ENCODE measurements at places on chromosomes 7 and 10.

DNA sequence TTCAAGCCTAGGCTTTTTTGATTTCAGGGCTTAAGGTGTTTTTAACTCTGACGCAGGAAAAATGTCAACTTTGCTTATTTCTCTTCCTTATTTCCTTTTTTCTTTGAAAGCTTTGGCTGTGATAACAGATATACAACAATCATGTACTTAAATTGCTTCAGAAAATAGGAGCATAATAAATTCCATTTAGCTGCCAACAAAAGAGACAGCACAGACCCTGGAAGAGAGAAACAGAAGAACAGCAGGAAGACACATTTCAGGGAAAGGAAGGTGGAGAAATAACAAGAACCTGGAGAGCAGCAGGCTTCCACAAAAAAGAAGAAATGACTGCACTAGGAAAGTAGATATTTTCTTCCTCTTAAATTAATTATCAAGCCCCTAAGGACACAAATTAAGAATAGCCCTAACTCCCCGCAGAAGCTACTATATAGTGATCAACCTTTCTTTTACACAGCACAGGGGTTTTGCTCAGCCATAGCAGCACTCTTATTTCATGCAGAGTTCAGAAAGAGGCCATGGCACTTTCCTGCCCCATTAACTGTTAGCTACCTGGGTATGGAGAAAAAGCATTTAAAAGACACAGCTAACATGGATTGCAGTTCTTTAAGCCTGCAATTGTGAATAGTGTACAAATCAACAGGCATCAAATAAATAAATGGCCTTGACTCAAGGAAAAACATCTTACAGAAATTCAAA is 61.5 kb downstream of the IQUB start:
- DNase-seq: no peak

GRCh38 chr7:47119261-47119865 is 462.5 kb downstream of the TNS3 start:
- DNase-seq: no peak

DNA sequence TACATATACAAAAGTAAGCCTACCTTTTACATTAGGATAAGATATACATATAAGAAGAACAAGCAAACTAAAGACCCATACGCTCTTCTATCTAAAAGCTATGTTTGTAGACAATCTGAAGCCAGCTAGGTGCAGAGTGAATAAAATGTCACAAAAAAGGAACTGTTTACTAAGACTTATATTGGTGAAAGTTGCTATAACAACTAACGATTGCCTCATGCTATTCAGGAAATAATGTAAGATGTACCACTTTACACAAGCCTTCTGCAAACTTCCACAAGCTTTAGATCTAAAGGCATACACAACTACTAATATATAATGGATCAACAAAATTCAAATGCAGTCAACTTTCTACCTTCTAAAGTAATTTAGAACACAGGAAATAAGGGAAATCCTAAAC is 175.1 kb downstream of the SRPK2 start:
- no peak for DNase-seq

GRCh38 chr10:24382979-24383663 is 174.2 kb downstream of the KIAA1217 start:
- no peak for DNase-seq

- DNase-seq: no peak
Observed at GRCh38 chr7:3270362-3270761, 30.7 kb upstream of the SDK1 start.

- no peak for DNase-seq
Observed at GRCh38 chr10:110498982-110499795, 1.5 kb downstream of the DUSP5 start.

DNA sequence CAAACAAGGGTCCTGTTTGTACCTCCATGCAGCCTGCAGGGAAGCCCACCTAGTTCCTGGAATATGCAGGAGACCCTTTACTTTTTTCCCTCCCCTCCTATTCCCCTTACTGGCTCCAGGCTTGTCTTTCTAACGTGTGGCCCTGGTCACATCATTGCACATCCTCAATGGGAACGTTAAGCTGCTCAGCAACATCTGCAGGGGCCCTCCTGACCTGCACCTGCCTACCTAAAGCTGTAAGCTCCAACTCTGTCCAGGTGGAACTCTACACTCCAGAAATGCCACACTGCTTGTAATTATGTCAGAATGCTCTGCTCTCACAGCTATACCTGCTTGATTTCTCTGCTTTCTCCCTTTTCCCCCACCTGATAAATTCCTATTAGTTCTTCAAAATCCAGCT is 72.1 kb downstream of the ARMC3 start:
- DNase-seq: no peak

DNA sequence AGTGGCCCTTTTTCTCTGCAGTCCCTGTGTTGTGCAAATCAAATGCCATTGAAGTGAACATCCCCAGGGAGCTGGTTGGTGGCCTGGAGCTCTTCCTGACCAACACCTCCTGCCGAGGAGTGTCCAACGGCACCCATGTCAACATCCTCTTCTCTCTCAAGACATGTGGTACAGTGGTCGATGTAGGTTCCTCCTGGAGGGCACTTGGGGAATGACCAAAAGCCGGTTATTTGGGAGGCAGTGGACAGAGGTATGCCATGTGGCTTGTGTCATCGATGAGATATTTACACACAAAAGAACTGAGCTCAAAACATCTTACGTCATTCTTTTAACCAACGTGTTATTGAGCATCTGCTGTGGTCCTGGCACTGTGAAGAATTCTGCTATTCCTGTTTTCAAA is 19.7 kb downstream of the OIT3 start:
- no peak for DNase-seq

DNA sequence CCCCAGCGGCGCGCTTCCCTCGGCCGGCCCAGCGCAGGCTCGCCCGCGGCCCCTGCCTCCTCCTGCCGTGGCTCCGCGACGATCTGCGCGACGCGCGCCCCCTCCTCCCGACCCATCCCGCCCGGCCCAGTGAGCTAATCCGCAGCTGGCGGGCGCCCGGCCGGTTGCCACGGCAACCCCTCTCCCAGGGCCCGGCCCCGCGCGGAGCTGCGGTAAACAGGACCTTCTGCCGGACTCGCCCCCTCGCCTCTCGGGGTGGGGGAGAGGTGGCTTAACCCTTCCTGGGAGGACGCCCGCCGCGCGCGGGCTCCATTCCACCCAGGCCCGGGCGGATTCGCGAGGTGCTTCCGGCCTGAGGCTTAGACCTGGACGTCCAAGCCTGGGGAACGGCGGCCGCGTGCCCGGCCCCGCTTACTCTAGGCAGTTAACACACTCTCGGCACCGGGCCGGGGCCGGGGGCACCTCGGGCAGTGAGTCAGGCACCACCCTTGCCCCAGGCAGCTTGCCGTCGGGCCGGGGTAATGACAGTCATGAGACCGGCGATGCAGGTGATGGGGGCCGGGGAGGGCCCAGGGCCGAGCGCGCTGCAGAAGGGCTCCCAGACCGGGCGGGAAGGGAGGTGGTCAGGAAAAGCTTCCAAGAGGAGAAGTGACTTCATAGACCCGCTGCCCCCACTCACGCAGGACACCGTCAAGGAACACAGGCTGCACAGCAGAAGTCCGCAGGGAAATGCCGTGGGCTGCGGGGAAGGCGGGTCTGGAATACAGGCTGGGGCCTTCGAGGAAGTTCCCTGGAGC is at the start of gene DENND2A:
Gene DENND2A (minus strand): TSS at position 87 of the 797 bp plus-strand sequence. CDS start 38,416 bp downstream, outside the sequence.
- DNase-seq: peak; percentile 61

DNA sequence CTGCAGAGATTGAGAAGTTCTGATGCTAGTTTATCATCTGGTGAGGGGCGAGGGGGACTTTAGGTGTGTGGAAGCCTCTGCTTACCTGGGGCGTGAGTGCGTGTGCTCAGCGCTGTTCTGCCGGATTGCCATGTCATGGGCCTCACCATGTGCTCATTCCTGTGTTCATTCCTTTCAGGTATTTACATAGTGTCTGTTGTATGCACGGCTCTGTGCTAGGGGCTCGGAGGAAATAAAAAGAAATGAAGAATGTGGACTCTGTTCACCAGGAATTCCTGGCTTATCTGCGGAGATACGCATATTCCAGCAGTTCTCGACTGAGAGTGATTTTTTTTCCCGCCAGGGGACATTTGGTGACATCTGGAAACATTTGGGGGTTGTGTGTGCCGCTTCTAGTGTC is 152.0 kb downstream of the CAMK1D start:
- DNase-seq: no peak

DNA sequence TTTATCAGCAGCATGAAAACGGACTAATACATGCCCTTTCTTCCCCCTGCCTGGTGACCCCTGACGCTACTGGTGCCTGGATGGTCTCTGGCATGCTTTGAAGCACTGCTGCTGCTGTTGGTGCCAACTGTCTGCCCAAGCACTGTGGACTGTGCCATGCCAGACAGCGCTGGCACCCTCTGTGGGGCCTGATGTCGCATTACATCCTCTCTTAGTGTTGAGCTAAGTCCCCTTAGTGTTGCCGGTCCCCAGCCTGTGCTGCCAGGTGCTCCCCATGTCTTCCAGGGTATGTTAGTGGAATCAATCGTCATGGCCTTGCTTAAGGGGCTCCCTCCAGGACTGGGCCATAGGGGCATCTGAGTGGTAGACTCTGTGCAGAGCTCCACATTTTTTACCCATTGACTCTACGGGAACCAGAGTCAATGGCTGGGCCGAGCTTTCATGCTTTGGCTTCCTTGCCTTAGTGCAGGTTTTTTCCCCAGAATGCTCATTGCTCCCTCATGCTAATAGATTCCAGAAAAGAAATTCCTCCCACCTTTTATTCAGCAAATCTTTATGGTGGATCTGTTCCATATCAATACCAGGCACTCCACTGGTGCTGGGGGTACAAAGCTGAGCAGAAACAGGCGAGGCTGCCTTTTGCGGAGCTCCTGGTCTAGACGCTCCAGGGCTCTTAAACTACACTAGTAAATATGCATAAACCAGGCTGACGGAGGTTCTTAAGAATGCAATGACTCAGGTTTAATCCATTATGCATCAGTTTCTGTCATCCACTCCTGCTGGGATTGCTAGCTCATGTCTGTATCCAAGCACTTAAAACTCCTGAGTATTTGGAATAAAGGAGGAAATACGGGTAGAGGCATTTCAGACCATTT is 21.8 kb upstream of the MRC1 start:
- DNase-seq: no peak

DNA sequence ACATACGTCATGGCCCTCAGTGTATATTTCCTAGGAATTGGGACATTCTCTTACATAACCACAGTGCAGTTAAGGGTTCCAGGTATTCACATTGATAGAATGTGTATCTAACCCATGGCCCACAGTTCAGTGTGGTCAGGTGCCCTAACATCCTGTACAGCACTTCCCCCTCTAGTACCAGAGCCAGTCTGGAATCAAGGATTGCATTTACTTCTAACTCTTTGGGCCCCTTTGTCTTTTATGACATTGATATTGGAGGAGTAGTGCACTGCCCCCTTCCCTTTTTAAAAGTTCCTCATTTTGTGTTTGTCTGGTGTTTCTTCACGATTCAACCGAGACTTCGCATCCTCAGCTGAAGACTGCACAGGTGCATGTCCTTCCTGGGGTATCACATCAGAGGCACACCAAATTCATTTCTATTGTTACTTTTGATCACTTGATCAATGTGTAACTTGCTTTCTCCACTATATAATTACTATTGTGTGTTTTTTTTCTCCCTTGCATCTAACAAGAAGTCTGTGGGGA is 22.4 kb upstream of the NPFFR1 start:
- no peak for DNase-seq

DNA sequence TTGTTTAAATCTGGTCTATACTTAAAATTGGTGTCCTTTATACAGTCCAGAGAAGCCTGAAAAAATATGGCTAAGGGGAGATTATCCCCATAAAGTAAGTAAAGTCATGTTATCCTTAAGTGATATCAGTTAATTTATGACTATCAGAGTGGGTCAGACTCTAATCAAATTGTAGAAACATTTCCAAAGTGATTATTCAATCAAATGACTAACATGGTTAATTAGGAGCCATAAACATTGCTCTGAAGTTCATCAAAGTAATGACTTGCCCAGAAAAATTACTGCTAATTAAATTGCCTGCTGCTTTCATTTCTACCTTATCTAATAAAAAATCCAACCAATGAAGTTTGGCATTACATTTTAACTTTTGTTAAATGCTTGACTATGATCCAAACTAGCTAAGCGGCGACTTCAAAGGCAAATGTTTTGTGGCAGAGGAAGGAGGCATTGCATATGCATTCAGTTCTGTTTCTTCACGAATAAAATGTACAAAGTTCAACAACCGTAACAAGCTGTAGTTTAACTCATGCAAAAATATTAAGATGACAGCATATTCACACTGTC is 76.7 kb downstream of the ETV1 start:
- no peak for DNase-seq

GRCh38 chr10:27857616-27858015 is 112.0 kb upstream of the MKX start:
- DNase-seq: no peak
